CD4-positive, alpha-beta T cell treated with Interleukin-6 at 100 ng/mL for 8 hours (primary cell): ENCODE measurements at places on chromosomes 5 and 9.

DNA sequence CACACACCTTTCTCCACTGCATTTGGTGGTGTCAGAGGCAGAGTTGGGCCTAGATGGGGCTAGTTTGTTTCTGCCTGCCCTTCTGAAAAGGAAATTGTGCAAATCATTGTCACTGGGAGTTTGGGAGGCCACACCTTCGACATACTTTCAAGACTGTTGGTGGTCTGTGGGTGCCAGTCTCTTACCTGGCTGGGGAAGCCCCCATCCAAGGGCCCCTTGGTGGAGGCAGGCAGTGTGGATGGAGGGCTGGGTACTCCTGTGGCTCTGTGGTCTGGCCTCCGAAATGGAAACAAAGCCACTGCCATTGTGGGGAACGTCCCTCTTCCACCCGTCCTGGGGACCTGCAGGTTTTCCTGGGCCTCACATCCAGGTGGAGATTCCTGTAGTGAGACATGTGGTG lies 10.9 kb upstream of the PHYHD1 start:
- DNase-seq, result no peak

DNA sequence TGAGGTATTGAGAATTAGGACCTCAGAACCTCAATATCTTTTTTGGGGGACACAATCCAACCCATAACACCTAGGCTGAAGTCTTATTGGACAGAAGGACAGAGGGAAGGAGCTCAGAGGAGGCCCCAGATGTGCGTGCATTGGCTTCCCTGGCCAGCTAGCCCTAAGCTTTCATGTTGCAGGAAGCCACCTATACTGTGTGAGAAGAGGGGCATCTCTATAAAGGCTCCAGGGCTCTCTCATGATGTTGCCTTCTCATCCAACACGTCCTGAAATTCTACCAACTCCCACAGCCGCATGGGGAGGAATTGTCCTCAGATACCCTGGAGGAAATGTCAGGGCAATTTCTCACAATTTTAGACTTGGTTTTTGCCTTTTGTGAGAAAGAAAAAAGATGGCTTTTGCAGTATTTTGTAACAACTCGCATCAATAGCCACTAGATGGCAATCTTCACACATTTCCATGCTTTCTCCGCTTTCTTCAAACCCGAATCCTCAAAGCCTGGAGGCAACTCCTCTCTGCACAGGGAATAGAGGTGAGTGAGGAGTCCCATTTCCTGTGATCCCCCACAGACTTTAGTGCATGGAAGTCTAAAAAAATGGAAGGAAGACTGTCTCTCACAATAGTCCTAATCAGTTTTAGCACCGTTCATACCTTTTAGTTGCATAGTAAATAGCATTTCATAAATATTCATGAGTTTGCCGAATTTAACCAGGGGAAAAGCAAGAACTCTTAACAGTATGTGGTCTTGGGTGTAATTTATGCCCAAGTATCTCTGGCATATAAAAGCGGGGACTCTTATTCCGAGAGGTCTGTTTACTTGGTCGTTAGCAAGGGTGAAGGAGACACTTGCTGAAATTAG lies 7.4 kb upstream of the PPP3R2 start:
- DNase-seq, result peak; percentile 4

- DNase-seq, result peak; percentile 67
These were observed 2.3 kb upstream of the TNIP1 start for GRCh38 chr5:151083081-151083676.

DNA sequence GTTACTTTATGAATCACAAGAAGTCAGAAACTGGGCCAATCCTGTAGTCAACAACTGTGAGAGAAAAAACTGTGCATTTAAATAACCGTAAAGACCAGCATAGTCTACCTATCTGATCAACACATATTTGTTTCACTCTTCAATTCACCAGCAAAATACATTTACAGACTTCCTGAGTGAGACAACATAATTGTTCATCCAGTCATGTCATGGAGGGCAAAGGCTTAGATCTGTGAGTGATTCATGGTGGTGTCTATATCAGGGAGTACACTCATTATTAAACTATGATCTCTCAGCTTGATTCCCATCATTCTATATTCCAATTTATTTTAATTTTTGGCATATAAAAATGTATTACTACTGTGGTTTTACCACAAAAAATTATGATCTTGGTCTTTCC lies 694.6 kb downstream of the DNAH5 start:
- no peak for DNase-seq

GRCh38 chr5:122937914-122938313 lies 92.5 kb downstream of the SNX24 start:
- DNase-seq, result no peak

- DNase-seq, result peak; percentile 69
These were observed at the start of gene AGPAT2 for GRCh38 chr9:136686794-136687711. Gene AGPAT2 (minus strand): TSS chr9:136687457. CDS start chr9:136687357, 100 bp downstream.

DNA sequence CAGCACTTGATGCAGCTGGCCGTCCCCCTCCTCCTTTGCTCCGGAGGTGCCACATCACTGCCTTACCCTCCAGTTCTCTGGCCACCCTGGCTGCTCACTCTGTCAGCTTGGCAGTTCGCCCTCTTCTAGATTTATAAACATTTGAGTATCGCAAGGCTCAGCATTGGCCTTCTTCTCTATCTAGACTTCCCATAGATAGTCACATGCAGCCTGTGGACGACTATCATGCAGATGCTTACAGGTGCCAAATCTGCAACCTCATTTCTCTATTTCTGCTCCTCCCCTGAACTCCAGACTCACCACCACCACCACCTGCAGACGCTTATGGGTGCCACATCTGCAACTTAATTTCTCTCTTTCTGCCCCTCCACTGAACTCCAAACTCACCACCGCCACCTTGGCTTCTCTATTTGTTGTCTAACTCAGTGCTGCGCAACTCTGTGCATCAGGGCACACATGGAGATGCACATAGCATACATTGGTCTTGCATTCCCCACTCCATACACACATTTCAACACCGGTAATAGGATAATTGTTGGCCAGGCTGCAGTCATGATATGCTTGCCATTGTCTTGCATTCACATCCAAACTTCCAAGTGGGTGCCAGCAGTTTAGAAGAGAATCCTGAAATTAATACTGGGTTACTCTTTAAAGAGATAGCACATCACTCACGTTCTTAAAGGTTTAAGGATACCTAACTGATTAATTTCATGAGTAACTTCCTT lies 1.9 kb upstream of the DAP start:
- no peak for DNase-seq

GRCh38 chr5:5980538-5980895 lies 397.8 kb downstream of the MED10 start:
- DNase-seq, result no peak

GRCh38 chr5:3393920-3394597 lies 201.6 kb upstream of the IRX1 start:
- no peak for DNase-seq
